ENCODE measurements at places on chromosomes 13 and 19. TPM values are rescaled to one million over a fixed set of nuclear protein-coding genes. Genes with fewer than 3 reads are reported as not detected.

DNA sequence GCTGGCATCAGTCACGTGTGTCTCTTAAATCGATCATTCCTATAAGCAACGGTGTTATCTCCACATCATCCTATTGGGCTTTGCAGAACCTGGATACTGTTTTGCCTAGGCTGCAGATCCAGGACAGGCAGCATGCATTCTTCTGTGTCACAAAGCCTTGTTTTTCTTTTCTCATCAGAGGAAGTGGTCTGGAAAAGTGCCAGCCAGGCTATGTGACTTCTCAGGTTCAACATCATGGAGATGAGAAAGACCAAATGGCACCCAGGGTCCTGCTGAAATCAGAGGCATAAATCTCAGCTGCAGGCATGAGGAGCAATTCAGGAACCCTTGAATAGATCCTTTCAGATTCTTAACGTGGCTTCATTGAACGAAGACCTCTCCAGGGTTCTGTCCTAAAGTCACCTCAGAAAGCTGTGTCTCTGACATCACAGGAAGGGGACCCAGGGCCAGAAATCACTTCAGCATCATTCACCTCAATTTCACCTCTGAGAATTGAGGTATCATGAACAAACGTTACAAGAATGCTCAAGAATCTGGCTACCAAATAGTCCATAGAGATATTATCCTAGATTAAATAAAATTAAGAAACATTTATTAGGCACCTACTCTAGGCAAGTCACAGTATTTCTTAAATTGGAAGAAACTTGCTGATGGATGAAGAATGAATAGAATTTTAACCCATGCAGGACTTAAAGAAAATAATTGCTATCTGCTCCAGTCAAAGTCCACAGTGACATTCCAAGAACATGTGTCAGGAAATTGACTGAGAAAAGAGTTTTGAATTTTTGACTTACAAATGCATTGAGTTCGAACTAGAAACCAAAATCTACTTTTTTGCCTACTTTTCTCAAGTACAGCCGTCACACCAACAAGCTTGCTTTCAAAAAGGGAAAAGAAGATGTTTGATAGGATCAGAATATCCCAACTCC is 124.1 kb downstream of the COG6 start:
- no peaks in the 10 kb centered on the region for H3K27me3 ChIP-seq
- peak overlapping the region; percentile 61 for H3K4me3 ChIP-seq
- peak overlapping the region; percentile 72 for H3K27ac ChIP-seq

DNA sequence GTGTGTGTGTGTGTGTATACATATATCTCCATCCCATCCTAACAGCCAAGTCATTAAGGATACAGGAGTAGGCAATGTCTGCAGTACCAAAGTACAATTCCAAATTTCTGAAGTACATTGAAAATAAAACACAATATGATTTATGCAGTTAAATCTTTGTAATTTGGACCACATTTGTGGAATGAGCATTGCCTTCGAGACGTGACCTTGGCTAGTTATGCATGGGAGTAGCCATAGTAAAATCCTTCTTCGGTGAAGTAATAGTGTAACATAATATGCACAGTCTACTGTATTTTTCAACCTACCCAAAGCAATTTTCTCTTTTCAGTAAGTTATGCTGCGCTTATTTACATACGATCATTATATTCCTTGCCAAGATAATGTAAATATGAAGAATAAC is 665.7 kb upstream of the GPC6 start:
- H3K36me3 ChIP-seq, result no peaks in the 10 kb centered on the region
- no peak overlapping the region for H3K27ac ChIP-seq
- DNase-seq, result no peak
- no peak overlapping the region for H3K4me3 ChIP-seq

DNA sequence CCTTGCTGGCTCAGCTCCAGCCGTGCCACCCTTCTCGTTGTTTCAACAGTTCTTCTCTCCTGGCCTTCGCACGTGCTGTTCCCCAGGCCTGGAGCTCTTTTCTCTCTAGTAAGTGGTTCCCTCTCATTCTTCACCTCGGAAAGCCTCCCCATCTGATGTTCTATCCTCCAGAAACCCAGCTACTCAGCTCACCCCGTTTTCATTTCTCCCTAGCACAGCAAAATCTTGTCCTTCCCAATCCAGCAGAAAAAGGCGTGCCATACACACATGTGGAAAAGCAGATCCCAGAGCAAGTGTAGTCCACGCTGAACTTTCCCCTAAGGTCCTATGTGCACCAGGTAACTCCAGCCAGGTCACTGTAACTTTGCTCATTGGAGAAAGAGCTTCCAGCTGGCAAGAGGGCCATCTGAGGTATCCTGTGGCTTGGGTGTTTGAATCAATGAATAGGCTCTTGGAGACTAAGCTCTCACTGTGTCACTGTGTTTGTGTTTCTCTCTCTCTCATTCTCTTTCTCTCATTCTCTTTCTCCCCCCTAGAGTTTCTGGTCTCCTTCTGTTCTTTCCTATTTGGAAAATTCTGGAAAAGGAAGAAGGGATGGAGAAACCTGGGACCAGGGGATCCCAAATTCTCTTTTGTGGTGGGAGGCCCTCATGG is 49.0 kb downstream of the COLGALT1 start:
- H3K27me3 ChIP-seq, result peaks cover 42% of the 10 kb centered on the region
- DNase-seq, result no peak
- no peak overlapping the region for H3K4me3 ChIP-seq
- H3K36me3 ChIP-seq, result no peaks in the 10 kb centered on the region
- no peak overlapping the region for H3K27ac ChIP-seq
- peaks cover 13% of the 10 kb centered on the region for H3K4me1 ChIP-seq

DNA sequence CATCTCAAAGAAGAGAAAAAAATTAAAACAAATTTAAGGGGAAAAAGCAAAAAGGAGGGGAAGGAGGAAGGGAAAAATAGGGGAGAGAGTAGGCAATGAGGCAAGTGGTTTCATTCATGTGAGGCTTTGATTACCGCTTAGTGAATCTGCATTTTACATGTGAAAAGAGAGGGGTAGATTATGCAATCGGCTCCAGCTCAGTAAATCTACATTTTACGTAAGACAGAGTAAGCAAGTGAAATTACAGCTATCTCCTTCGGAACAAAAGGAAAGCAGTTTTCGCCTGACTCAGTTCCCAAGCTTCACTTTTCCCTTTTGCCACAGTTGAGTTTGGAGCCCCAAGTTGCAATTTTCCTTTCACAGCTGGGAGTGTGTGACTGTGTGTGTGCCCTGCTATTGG is 16.0 kb upstream of the OLFM2 start:
- H3K27me3 ChIP-seq, result no peaks in the 10 kb centered on the region
- no peaks in the 10 kb centered on the region for H3K4me1 ChIP-seq
- no peak overlapping the region for H3K4me3 ChIP-seq
- DNase-seq, result no peak
- H3K36me3 ChIP-seq, result no peaks in the 10 kb centered on the region

- peaks cover 15% of the 10 kb centered on the region for H3K27me3 ChIP-seq
- H3K36me3 ChIP-seq, result no peaks in the 10 kb centered on the region
These were observed 2.5 kb upstream of the LRRC8E start for GRCh38 chr19:7885818-7886217.

DNA sequence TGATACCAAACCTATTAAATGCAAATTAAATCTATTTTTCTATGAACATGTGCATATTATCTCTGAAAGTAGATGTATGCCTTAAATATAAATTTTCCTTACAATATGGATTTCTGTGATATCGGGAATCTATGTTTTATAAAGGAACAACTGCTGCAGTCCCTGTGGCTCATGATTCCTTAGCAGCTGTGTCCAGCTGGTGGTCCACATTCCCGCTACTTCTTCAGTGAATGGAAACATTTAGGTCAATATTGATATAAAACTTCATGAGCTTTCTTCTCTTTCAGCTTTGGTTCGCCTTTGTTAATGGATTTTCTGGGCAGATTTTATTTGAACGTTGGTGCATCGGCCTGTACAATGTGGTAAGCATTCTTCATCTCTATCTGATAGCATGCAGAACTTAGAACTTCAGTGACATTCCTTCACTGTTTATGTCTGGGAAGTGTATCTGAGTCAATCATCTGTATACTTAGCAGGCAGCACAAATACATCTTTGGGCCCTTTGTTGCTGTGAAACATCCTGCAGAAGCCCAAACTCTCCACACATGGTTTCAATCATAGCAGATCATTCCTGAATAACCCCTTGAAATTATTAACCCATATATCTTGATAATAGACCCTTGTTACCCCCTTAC is 223.9 kb downstream of the SHISA2 start:
- no peaks in the 10 kb centered on the region for H3K4me1 ChIP-seq
- H3K36me3 ChIP-seq, result no peaks in the 10 kb centered on the region
- no peak overlapping the region for H3K27ac ChIP-seq
- no peak overlapping the region for H3K4me3 ChIP-seq
- DNase-seq, result no peak

DNA sequence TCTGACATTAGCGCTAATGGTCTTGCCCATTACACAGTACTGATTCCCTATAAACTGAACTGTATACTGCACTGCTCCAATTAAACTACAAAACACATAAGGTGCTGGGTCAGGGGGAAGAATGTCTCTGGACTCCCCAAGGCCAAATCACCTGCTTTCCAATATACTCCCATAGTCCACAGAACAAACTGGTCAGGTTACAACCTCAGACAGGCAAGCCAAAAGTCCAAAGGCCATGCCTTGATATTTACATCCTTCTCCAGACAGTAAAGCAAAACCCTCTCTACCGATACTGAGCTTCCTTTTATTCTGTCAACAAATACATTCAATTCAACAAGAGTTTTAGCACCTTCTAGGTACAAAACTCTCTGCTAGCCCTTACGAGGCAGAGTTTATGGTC is 8.9 kb downstream of the ZNF541 start:
- H3K36me3 ChIP-seq, result no peaks in the 10 kb centered on the region
- no peaks in the 10 kb centered on the region for H3K27me3 ChIP-seq
- H3K4me1 ChIP-seq, result no peaks in the 10 kb centered on the region

- H3K27me3 ChIP-seq, result peaks cover 21% of the 10 kb centered on the region
- peaks cover 11% of the 10 kb centered on the region for H3K4me1 ChIP-seq
- DNase-seq, result no peak
These were observed 63.8 kb downstream of the ITGBL1 start for GRCh38 chr13:101516262-101516661.

- no peak overlapping the region for H3K4me3 ChIP-seq
- no peak overlapping the region for H3K27ac ChIP-seq
- H3K4me1 ChIP-seq, result no peaks in the 10 kb centered on the region
- peaks cover 42% of the 10 kb centered on the region for H3K27me3 ChIP-seq
- no peaks in the 10 kb centered on the region for H3K36me3 ChIP-seq
These were observed 23.2 kb downstream of the CABP5 start for GRCh38 chr19:48020686-48021085.

GRCh38 chr19:45296355-45296754 is 26.3 kb downstream of the CKM start:
- H3K4me1 ChIP-seq, result peaks cover 11% of the 10 kb centered on the region
- no peaks in the 10 kb centered on the region for H3K27me3 ChIP-seq
- H3K4me3 ChIP-seq, result no peak overlapping the region

- peaks cover 56% of the 10 kb centered on the region for H3K4me1 ChIP-seq
- peak; percentile 24 for DNase-seq
- no peaks in the 10 kb centered on the region for H3K27me3 ChIP-seq
- peak overlapping the region; percentile 79 for H3K4me3 ChIP-seq
- H3K27ac ChIP-seq, result peak overlapping the region; percentile 82
These were observed 641 bp downstream of the SGTA start for GRCh38 chr19:2782329-2782935.

GRCh38 chr13:76936763-76937162 is 11.5 kb upstream of the ACOD1 start:
- H3K4me3 ChIP-seq, result no peak overlapping the region
- H3K4me1 ChIP-seq, result no peaks in the 10 kb centered on the region
- H3K27me3 ChIP-seq, result peaks cover 6% of the 10 kb centered on the region
- H3K36me3 ChIP-seq, result no peaks in the 10 kb centered on the region

GRCh38 chr13:40383132-40383531 is 283.3 kb downstream of the FOXO1 start:
- H3K36me3 ChIP-seq, result peaks cover 4% of the 10 kb centered on the region
- H3K4me1 ChIP-seq, result peaks cover 39% of the 10 kb centered on the region
- no peak overlapping the region for H3K4me3 ChIP-seq
- no peak overlapping the region for H3K27ac ChIP-seq
- DNase-seq, result no peak

DNA sequence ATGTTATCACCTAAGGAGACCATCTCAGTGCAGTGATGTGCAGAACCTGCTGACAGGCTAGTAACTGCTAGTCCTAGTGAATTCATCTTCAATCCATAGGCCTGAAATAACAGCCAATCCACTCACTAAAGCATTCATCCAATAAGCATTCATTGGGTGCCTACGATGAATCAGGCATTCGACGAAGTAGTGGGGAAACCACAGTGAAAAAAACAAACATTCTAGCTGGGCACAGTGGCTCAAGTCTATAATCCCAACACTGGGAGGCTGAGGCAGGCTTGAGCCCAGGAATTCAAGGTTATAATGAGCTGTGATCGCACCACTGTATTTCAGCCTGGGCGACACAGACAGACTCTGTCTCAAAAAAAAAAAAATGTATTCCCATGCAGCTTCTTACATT is 135.6 kb downstream of the RNF17 start:
- DNase-seq, result no peak
- no peak overlapping the region for H3K4me3 ChIP-seq
- H3K27ac ChIP-seq, result no peak overlapping the region
- no peaks in the 10 kb centered on the region for H3K27me3 ChIP-seq
- H3K36me3 ChIP-seq, result peaks cover 7% of the 10 kb centered on the region

GRCh38 chr13:102983496-102983895 is 82.7 kb downstream of the SLC10A2 start:
- no peak for DNase-seq
- no peak overlapping the region for H3K27ac ChIP-seq
- no peaks in the 10 kb centered on the region for H3K4me1 ChIP-seq
- H3K36me3 ChIP-seq, result peaks cover 6% of the 10 kb centered on the region

GRCh38 chr19:29143183-29143582 is 69.8 kb downstream of the UQCRFS1 start:
- no peaks in the 10 kb centered on the region for H3K4me1 ChIP-seq
- DNase-seq, result no peak
- peaks cover 4% of the 10 kb centered on the region for H3K36me3 ChIP-seq

DNA sequence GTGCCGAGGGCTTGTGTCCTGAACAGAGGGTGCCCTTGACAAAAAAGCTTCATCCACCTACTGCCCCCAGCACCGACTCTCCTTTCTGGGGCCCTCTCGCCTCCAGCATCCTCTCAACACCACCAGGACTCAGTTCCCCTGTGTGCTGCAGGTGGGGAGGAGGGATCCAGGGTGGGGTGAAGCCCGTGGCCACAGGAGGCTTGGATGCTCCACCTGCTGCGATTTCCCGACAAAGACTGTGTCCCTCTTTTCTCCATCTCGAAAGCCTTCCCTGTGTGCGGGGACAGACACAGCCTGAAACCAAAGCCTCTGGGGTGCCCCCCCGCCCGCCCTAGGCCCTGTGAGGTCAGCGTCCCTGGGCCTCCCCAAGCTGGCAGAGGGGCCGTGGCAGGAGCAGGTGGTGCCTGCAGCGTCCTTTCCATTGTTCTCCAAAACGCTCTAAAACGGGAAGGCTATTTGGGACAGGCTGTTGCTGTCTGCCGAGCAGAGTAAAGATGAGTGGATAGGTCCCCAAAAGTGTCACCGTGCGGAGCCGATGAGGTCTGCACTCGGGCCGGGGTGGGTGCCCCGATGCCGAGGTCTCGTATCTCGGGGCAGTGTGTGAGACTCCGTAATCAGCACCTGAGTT is 185.7 kb downstream of the PTPRS start:
- no peaks in the 10 kb centered on the region for H3K27me3 ChIP-seq
- no peak for DNase-seq
- peaks cover 2% of the 10 kb centered on the region for H3K36me3 ChIP-seq
- H3K4me3 ChIP-seq, result no peak overlapping the region

The SCAMP4 gene
- 36.5 TPM for total RNA-seq

The DCLK1 gene
- not detected for total RNA-seq

The DACH1 gene
- 0.17 TPM for total RNA-seq

The GTF2F1 gene
- 87.5 TPM for total RNA-seq

The CFAP97D2 gene
- 0.36 TPM for total RNA-seq

The RDH8 gene
- not detected for total RNA-seq

The TEKTIP1 gene
- total RNA-seq, result 10.7 TPM

Measured in activated T-cell treated with anti-CD3 and anti-CD28 coated beads, Interleukin-2, amount 50 U/mL, for 72 hours (primary cell).